ENCODE measurements at places on chromosomes 6 and 20. TPM values are rescaled to one million over a fixed set of nuclear protein-coding genes. Genes with fewer than 3 reads are reported as not detected.

DNA sequence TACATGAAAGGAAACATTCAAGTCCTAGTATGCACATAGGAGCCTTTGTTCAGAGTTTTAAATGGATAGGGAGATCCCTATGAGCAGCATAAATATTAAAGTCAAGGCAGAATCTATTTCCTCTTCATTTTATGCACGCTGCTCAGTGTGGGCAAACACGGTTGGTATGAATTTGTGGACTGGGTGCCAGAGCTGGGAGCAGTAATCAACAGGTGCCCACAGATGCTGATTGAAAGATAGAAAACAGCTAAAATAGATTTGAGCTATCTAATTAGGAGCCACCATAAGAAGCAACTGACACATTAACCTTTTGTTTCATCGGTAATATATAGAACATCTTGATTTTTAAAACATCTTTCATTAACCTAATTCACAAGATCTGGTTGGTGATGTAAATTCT lies 175.5 kb downstream of the EYS start:
- DNase-seq = no peak

The PSMG4 gene
- 24.5 TPM for total RNA-seq

- no peak for DNase-seq
Measured at GRCh38 chr6:4794140-4794707, 18.0 kb downstream of the CDYL start.

- DNase-seq = no peak
Measured at GRCh38 chr20:17014217-17014616, 212.6 kb upstream of the PCSK2 start.

- DNase-seq = no peak
Measured at GRCh38 chr6:25564943-25565342, 87.1 kb upstream of the SCGN start.

- DNase-seq = peak; percentile 35
Measured at GRCh38 chr20:4091490-4092479, 76.4 kb upstream of the RNF24 start.

GRCh38 chr6:132445201-132445951 lies 44.1 kb upstream of the MOXD1 start:
- no peak for DNase-seq

The RBPJL gene
- not detected for total RNA-seq

- peak; percentile 65 for DNase-seq
Measured at GRCh38 chr6:9481292-9482029, 933.4 kb downstream of the TFAP2A start.

- DNase-seq = no peak
Measured at GRCh38 chr6:83613378-83613777, 95.5 kb downstream of the SNAP91 start.

- no peak for DNase-seq
Measured at GRCh38 chr6:91509711-91510110, 922.8 kb upstream of the MAP3K7 start.

DNA sequence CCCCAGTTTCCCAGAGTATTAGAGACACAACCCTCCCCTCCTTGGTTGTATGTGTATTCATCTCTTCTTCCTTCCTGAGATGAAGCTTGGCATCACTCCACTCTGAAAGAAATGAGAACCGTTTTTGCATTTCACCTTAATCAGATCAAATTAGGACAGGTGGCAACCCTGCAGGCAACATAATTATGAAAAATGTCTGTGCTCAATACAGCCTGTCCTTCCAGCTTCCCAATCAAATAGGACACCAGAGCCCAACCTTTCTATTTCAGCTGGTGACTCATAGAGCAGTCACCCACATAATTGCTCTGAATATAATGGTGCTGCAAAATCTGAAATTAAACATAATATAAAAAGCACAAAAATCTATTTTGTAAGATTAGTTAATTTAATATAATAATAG lies 310.2 kb upstream of the AGPAT4 start:
- DNase-seq = no peak

- no peak for DNase-seq
Measured at GRCh38 chr20:61744691-61745396, 320.8 kb downstream of the TAF4 start.

DNA sequence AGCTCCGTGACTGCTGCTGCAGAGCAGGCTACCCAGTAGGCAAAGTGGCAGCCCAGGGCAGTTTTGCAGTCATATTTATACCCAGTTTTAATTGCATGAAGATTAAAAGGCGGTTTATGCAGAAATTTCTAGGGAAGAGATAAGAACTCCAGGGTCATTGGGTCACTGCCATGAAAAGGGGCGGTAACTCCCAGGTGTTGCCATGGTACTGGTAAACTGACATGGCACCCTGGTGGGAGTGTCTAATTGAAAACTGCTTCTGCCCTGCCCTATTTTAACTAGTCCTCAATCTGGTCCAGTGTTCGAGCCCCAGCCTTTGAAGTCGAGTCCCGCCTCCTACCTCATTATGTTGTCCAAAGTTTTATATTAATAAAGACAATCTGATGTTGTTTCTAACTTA lies 75.0 kb upstream of the FUCA2 start:
- no peak for DNase-seq

The B3GALT4 gene
- not detected for total RNA-seq

The IRF4 gene
- total RNA-seq = not detected

GRCh38 chr20:21820688-21821087 lies 115.2 kb downstream of the PAX1 start:
- no peak for DNase-seq

DNA sequence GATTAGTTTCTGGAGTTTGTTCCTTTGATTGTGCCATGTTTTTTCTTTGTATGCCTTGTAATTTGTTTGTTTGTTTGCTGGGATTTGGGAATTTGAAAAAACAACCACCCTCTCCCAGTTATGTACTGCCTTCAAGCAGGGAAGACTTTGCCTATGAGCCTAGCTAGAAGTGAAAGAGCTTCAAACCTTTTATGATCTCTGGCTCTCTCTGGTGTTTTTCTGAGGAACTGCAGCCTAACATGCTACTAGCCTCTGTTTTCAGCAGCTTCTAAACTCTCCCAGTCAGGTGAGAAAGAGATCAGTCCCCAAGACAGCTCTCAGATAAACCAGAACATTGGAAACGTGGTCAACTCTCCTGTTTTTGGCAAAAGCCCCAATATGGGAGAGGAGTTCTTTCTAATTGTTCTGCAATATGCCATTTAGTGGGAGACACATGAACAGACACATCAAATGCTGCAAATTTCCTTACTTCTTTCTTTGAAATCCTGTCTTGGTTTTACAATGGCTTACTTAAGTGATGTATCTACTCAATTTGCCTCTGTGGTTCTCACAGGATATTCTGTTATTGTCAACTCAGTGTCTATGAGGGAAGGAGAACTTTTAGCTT lies 58.9 kb upstream of the SERINC1 start:
- DNase-seq = peak; percentile 31

DNA sequence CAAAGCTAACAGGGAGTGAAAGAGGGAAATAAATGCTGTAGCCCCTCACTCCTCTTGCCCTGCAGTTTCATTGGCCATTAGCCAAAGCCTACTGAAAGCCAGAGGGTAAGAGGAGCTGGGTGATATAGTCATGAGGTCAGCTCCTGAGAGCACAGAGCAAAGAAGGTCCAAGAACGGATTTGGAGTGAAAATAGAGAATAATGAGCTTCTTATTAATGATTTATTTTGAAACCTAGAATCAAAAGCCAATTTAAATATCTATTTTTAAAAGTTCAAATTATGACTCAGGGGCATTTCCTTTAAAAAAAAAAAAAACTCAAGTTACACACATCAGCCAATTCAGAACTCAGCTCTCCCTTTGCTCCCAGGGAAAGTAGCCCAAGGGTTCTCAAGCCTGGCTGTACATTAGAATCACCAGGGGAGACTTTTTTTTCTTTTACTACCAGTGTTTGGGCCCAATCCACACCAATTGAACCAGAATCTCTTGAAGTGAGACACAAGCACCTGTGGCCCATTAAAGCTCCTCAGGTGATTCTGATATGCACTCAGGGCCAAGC lies 79.1 kb downstream of the SNAP25 start:
- no peak for DNase-seq

DNA sequence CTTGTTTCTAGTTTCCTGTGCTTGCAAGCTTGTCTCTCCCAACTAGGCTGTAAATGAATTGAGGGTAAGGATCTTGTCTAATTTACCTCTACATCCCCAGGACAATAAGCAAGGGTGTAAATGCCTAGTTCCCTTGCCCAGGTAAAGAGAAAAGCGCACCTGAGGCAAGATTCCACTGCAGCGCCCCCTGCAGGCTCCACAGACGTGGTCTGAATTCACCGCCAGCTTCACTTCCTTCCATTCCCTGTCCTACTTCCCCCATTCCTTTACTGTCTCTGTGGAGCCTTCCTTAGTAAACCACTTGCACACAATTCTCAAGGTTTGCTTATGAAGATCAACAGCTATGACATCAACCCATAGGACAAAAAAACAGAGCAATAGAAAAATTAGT lies 42.3 kb downstream of the ANKEF1 start:
- DNase-seq = no peak

DNA sequence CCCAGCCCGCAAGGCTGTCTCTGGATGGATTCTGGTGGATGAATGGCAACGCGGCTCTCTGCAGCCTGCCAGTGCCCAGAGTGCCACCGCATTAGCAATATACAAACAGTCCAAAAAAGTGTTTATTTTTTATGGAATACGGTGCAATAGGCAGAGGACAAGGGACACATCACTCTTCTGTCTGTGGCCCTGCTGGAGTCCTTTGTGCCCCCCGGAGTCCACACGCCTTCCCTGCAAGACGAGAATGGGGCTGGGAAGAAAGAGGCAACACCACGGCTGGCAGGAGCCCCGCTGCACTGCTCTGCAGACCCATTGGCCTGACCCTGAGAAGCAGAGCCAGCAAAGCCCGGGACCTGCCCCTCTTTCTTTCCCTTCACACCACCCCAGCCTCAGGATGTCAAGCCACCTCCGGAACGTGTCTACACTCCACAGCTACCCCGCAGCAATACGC lies 196.3 kb downstream of the SYNDIG1 start:
- DNase-seq = no peak

GRCh38 chr6:130624046-130624445 lies 203.2 kb upstream of the SMLR1 start:
- no peak for DNase-seq

- DNase-seq = peak; percentile 69
Measured at GRCh38 chr6:7914991-7915789, 4.6 kb upstream of the TXNDC5 start.

DNA sequence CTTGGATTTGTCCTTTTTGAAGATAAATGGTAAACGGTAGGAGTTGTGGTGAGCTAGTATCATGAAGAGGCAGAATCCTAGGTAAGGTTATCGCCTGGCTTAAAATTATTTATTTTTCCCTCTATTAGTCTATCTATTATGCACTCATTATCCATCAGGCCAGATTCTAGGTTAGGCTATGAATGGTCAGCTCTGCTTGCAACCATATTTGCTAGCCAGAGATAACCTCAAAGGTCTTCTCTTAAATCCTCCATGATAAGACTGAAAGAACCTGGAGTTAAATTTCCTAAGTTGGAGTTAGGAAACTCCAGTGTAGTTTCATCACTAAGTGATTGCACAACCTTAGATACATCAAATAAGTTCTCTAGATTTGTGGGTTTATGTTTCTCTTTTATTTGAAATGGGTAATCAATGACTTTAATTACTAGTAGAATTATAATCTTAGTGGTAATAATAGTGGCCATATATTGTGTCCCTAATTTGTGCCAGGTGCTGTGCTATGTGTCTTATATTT lies 302.1 kb upstream of the RUNX2 start:
- DNase-seq = no peak

DNA sequence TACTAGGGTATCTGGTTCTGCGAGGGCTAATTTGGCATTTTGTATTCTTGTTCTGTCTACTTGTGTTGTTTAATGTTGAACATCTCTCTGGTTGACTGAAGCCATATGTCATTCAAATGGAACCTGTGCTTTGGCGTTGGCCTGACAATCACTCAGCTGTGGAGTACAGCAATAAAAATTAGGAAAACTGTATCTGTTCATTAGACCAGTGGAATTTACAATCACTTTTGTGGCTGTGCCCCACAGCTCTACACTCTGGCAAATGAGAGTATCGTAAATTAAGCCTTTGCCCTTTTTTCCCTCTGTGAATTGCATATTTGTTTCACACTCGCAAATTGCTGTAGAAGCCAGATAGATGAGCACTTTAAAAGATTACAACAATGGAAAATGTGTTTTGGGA lies 102.0 kb downstream of the ARID1B start:
- no peak for DNase-seq

DNA sequence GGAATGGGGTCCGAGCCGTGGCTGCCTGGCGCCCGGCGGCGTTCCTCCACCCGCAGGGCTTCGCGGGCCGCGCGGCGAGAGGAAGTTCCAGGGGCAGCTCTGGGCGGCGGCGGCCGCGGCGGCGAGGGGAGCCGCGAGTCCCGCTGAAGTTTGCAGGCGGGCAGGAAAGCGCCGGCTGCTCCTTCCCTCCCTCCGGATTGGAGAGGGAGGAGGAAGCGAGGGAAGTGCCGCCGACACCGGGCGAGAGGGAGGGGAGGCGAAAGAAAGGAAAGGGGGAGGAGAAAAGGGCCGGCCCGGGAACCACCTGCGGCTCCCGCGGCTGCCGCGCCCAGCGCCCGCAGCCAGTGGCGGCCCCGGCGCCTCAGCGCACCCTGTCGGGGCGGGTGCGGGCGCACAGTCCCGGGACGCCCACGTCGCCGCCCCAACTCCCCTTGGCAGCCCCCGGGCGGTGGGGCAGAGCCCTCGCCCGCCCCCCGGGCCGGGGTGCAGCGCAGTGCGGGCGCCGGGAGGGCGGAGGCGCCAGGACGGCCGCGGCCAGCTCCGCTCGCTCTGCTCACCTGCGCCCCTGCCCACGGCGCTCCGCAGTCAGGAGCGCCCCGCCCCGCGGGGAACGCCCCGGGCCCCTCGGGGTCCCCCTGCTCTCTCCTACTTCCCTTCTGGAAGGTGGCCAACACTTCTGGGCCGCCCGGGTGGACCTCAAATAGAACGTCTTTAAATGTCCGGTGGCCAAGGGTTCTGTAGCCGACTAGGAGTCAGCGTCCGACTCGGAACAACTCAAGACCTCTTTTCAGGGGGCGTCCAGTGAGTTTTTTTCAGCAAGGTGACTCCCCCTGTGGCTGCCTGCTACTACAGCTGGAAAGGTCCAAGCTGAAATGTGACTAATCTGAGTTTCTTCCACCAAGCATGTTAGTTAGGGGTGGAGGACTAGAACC lies 80.3 kb upstream of the CCDC28A start:
- DNase-seq = peak; percentile 53

The TSPO2 gene
- total RNA-seq = not detected

The SPATS1 gene
- total RNA-seq = not detected

DNA sequence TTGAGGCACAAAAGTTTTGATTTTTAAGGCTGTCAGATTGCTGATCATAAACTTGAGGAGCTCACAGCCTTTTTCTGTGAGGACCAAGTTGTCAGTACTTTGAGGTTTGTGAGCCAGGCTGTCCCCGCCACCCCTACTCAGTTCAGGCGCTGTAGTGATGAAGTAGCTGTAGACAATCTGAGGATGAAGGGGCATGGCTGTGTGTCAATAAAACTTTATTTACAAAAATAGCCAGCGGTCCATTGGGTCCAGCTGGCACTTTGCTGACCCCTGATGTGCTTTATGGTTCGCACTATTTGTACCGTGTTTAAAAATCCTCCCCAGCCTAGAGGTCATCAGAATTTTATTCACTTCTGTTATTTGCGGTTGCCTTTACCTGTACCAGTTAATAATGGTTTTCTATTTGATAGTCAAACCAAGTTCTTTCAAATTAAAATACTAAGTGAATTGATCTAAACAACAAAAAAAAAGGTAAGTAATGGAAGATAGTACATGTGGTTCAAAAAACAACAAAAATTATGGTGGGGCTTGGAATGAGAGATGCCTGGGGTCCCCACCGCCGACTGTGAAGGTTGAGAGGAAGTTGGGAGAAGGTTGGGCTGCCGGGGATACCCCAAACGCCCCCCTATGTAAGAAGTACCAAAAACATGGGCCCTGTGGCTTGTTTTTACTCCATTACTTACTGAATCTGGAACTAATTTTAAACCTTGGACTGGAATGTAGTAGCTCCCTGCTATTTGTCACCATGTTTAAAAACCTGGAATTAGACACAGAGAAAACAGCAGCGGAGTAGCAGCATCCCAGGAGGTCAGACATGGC lies 123.6 kb downstream of the SYCP2 start:
- no peak for DNase-seq

The OTOR gene
- total RNA-seq = not detected
